ENCODE measurements at places on chromosomes 7 and 10.

- DNase-seq: no peak
Measured at GRCh38 chr10:114234132-114234531, 4.9 kb upstream of the VWA2 start.

DNA sequence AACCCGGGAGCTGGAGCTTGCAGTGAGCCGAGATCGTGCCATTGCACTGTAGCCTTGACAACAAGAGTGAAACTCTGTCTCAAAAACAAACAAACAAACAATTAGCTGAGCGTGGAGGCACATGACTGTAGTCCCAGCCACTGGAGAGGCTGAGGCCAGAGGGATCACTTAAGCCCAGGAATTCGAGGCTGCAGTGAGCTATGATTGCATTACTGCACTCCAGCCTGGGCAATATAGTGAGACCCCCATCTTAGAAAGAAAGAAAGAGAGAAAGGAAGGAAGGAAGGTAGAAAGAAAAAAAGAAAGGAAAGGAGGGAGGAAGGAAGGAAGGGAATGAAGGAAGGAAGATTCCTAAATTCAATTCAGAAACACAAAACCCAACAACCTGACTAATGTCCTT lies 141.3 kb upstream of the TNRC18 start:
- DNase-seq: no peak

- no peak for DNase-seq
Measured at GRCh38 chr7:143240291-143241168, 18.7 kb downstream of the TAS2R40 start.

DNA sequence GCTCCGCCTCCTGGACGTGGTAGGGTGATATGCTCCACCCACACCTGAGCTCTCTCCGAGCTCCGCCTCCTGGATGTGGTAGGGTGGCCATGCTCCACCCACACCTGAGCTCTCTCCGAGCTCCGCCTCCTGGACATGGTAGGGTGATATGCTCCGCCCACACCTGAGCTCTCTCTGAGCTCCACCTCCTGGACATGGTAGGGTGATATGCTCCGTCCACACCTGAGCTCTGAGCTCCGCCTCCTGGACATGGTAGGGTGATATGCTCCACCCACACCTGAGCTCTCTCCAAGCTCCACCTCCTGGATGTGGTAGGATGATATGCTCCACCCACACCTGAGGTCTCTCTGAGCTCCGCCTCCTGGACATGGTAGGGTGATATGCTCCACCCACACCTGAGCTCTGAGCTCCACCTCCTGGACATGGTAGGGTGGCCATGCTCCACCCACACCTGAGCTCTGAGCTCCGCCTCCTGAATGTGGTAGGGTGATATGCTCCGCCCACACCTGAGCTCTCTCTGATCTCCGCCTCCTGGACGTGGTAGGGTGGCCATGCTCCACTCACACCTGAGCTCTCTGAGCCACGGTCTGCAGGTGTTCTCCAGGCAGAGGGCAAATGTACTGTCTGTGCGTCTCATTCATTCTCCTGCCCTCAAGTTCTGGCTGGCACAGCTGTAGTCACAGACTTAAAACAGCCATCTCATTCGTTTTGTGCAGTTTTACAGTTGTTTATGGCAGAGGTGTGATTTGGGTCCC lies 252.4 kb downstream of the DIP2C start:
- no peak for DNase-seq

- DNase-seq: no peak
Measured at GRCh38 chr10:30744106-30744505, 114.6 kb upstream of the LYZL2 start.

DNA sequence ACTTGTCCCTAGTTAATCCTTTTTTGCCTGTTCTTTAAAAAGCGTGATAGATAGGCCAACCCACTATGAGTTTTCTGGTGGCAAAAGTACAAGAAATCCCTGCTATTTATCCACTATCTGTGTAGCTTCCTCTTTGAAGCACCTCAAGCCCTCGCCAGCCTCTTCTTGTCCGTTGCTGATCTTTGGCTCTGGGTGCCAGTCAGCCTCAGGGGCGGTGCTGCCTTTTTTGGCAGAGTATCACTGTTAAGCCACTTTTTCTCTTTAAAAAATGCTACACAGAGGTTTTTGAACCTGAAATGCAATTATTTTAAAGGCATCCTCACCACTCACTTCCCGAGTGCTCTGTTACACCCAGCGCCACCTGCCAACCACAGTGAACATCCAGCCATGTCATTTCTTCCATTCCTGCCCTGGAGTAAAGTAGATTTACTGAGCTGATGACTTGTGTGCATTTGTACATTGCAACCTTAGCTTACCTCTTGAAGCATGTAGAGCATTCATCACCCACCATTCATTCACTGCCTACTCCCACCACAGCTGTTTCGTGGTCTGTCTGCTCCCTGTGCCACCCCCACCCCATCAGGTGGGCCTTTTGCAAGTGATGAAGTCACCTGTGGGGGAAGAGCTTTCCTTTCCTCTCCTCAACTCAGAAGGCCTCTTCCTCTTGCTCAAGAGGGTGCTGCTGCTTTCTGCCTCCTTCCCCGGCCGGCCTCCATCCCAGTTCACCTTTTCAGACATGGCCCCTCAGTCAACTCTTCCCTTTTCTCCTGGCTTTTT lies 414.2 kb upstream of the GALNT17 start:
- no peak for DNase-seq

- DNase-seq: no peak
Measured at GRCh38 chr10:102514487-102515311, 10.9 kb downstream of the SUFU start.

- DNase-seq: peak; percentile 96
Measured at GRCh38 chr10:3805791-3806461, 20.9 kb upstream of the KLF6 start.

DNA sequence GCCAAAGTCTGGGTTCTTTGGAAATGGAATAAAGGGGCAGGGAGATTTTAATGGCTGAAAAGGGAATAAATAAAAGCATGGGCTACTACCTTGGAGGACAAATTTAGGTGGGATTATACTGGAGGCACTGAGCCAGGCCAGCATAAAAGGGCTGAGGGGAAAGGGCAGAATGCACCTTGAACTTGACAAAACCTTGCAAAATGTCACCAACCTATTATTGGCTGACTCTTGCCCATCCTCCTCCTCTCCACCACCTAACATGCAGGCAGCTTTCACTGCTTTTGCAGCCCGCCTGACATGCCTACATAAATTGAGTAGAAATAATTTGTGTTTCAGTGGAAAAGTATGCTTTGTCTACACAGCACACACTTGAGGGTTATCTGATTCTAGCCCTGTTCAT lies 65.3 kb upstream of the ABLIM1 start:
- no peak for DNase-seq

DNA sequence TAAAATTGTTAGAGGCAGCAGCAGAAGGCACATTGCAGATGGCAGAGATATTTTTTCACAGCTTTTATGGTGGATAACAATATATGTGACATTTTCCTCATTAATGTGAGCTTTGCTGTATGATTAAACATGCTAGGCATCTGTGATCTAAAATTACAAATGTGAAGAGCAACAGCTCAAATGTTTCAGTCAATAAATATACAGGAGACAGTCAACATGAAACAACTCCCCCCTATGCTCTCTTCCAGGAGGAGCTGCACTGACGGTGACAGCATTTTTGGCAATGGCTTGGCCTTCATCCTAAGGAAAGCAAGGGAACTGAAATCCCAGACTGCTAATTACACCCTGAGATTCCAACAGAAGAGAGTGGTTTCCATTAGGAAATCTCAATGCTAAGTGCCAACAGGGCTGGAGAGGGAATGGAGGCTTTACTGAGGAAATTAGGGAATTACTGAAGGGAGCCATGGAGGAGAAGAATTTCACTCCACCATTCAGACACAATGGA lies 51.4 kb upstream of the GRB10 start:
- no peak for DNase-seq

All from bone marrow (tissue), 2 donors.